Femur (tissue), 1 donor: ENCODE measurements at places on chromosomes 2 and 18.

- DNase-seq = no peak
Observed at GRCh38 chr18:6362559-6363129, 52.1 kb downstream of the L3MBTL4 start.

- DNase-seq = no peak
Observed at GRCh38 chr2:189204322-189204941, 24.9 kb upstream of the COL5A2 start.

DNA sequence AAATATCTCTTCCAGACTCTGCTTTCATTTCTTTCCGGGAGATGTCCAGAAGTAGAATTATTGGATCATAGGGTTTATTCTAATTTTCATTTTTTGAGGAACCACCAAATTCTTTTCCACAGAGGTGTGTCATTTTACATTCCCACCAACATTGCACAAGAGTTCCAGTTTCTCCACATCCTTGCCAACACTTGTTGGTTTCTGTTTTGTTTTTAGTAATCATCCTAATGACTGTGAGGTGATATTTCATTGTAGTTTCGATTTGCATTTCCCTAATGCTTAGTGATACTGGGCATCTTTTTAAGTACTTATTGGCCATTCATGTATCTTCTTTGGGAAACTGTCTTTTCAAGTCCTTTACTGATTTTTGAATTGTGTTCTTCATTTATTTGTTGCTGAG is 513.1 kb downstream of the PARD3B start:
- DNase-seq = no peak

GRCh38 chr18:76437011-76437410 is 58.0 kb downstream of the ZNF516 start:
- no peak for DNase-seq

DNA sequence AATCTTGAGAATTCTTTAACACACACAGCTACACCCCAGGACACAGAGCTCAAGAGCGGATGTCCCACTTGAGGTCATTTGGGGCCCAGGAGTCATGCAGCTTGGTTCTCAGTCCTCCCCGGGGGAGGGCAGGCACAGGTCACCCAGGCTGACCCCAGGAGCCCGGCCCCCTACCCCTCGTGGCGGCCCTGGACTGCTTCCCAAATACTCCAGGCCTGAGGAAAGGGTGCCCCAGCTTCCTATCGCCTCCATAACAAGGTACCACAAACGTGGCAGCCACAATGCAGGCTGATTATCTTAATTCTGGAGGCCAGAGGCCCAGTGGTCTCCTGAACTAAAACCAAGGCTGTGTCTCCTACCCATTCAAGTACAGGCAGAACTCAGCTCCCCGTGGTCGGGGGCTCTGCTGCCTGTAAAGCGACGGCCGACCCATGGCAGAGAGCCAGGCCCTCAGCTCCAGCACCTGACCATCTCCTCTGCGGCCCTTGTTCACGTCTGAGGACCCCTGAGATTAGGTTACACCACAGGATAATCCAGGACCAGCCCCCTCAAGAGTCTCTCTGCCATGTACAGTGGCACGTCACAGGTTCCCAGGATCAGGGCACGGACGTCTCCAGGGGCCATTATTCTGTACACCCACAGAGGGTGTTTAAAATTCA is 10.5 kb downstream of the SLC66A2 start:
- no peak for DNase-seq

DNA sequence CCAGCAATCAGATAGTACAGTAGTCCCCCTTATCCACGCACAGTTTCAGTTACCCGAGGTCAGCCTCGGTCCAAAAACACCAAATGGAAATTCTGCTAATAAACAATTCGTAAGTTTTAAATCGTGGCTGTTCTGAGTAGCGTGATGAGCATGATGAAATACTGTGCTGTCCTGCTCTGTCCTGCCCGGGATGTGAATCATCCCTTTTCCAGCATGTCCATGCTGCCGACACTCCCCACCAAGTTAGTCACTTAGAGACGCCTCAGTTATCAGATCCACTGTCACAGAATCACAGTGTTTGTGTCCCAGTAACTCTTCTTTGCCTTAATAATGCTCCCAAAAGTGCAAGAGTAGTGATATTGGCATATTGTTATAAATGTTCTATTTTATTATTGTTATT is 62.1 kb downstream of the MEX3C start:
- DNase-seq = no peak
